ENCODE measurements at places on chromosomes 3 and 15. TPM values are rescaled to one million over a fixed set of nuclear protein-coding genes. Genes with fewer than 3 reads are reported as not detected.

TMEM115 gene
- 73.2 TPM for total RNA-seq

KLHL6 gene
- total RNA-seq, result 11.7 TPM

CPNE9 gene
- not detected for total RNA-seq

LZTFL1 gene
- total RNA-seq, result 14.7 TPM
